Activated T-cell treated with anti-CD3 and anti-CD28 coated beads, Interleukin-2, amount 50 U/mL, for 72 hours (primary cell): ENCODE measurements at places on chromosomes 16 and 17. TPM values are rescaled to one million over a fixed set of nuclear protein-coding genes. Genes with fewer than 3 reads are reported as not detected.

DNA sequence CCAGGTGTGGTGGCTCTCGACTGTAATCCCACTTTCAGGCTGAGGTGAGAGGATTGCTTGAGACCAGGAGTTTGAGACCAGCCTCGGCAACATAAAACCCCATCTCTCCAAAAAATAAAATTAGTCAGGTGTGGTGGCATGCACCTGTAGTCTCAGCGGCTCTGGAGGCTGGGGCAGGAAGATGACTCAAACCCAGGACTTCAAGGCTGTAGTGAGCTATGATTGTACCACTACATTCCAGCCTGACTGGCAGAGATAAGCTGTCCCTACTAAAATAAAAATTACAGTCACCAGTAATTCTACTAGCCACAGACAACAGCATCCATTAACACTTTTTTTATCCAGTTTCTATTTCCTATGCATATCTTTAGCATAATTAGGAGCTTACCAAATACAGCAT is 176.3 kb downstream of the CPPED1 start:
- H3K4me1 ChIP-seq = peaks cover 9% of the 10 kb centered on the region
- no peak overlapping the region for H3K4me3 ChIP-seq
- H3K36me3 ChIP-seq = no peaks in the 10 kb centered on the region
- no peak overlapping the region for H3K27ac ChIP-seq
- H3K27me3 ChIP-seq = peaks cover 8% of the 10 kb centered on the region

- peaks cover 9% of the 10 kb centered on the region for H3K27me3 ChIP-seq
- H3K4me3 ChIP-seq = peak overlapping the region; percentile 93
- H3K27ac ChIP-seq = no peak overlapping the region
- H3K36me3 ChIP-seq = no peaks in the 10 kb centered on the region
- peaks cover 19% of the 10 kb centered on the region for H3K4me1 ChIP-seq
Observed at GRCh38 chr17:43020789-43021740, 1.1 kb downstream of the VAT1 start.

GRCh38 chr17:63624531-63624880 is 2.3 kb downstream of the MAP3K3 start:
- peaks cover 2% of the 10 kb centered on the region for H3K36me3 ChIP-seq
- peak overlapping the region; percentile 18 for H3K27ac ChIP-seq
- peaks cover 45% of the 10 kb centered on the region for H3K4me1 ChIP-seq
- peak overlapping the region; percentile 99 for H3K4me3 ChIP-seq

DNA sequence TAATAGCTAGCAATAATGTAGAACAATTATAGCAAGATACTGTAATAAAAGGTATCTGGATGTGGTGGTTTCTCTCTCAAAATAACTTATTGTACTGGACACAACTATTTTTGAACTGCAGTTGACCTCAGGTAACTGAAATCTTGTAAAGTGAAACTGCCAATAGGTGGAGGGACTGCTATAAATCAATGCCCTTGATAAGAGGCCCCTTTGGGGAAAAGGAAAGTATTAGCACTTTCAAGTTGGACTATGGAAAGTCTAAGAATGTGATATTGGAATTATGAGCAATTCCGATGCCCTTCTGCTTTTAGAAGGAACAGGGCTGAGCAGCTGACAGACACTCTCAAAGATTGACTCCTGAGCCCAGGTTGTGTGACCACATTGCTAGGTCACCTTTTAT is 44.5 kb upstream of the ARHGAP44 start:
- DNase-seq = no peak
- no peak overlapping the region for H3K4me3 ChIP-seq
- no peaks in the 10 kb centered on the region for H3K4me1 ChIP-seq
- H3K36me3 ChIP-seq = no peaks in the 10 kb centered on the region

HBA1 gene
- not detected for total RNA-seq

- H3K4me1 ChIP-seq = no peaks in the 10 kb centered on the region
- peaks cover 8% of the 10 kb centered on the region for H3K27me3 ChIP-seq
- H3K27ac ChIP-seq = no peak overlapping the region
- no peak for DNase-seq
Observed at GRCh38 chr16:80046261-80046660, 445.7 kb upstream of the MAF start.

DNA sequence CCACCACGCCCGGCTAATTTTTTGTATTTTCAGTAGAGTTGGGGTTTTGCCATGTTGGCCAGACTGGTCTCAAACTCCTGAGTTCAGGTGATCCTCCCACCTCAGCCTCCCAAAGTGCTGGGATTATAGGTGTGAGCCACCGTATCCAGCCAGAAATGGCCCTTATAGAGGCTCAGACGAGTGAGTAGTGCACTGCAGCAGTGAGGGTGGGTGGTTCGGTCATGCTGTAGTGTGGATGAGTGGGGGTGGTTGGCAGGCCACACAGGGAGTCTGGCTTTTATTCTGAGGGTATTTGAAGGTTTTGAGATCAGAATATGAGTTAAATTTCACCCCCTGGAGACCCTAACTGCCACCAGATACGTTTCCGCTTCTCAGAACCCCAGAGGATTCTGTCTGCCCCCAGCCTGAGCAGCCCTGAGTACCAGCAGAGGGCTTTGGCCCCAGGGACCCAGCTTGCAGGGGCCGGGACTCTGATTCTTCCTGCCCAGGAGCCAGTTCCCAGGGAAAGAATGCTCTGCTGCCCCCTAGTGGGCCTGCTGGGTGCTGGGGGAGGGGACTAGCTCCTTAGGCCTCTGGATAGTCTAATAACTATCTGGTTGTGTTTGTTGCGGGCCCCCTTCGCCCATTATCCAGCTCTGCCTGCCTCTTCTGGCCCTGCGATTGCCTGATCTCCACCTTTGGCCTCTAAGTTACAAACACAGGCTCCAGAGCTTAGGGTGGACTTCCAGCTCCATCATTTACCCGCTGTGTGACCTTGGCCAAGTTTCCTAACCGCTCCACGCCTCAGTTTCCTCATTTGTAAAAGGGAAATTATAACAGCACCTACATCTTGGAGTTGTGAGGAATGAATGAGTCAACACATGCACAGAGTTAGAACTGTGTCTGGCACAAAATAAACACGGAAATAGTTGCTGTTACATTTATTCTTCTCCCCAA is 2.0 kb downstream of the ZNF771 start:
- peak overlapping the region; percentile 96 for H3K4me3 ChIP-seq
- peaks cover 4% of the 10 kb centered on the region for H3K36me3 ChIP-seq
- peaks cover 40% of the 10 kb centered on the region for H3K4me1 ChIP-seq
- no peaks in the 10 kb centered on the region for H3K27me3 ChIP-seq
